ELR (cell line): ENCODE measurements at places on chromosomes 3 and 15.
A peak's percentile ranks its signal among the peaks of the same experiment; 100 is the strongest.

- no peak for DNase-seq
Observed at GRCh38 chr3:112569265-112569664, 7.4 kb downstream of the SLC35A5 start.

- no peak for DNase-seq
Observed at GRCh38 chr3:141039589-141039988, 11.6 kb upstream of the SPSB4 start.

GRCh38 chr15:74202452-74203401, at the start of gene STRA6:
Gene STRA6 (minus strand): TSS chr15:74202787. CDS start chr15:74202267, 520 bp downstream.
- DNase-seq = peak; percentile 54

- DNase-seq = peak; percentile 98
Observed at GRCh38 chr3:30347679-30348216, 258.7 kb upstream of the TGFBR2 start.

- DNase-seq = peak; percentile 75
Observed at GRCh38 chr3:111943533-111943932, 35.3 kb upstream of the ABHD10 start.

- DNase-seq = no peak
Observed at GRCh38 chr3:127546554-127546953, 44.0 kb downstream of the TPRA1 start.
